ENCODE measurements at places on chromosomes 2 and 18.

- no peak for DNase-seq
Observed at GRCh38 chr18:32010124-32010721, 8.4 kb upstream of the RNF125 start.

- no peak for DNase-seq
Observed at GRCh38 chr2:201918616-201919307, 112.4 kb downstream of the CDK15 start.

- no peak for DNase-seq
Observed at GRCh38 chr2:231191896-231192872, 6.2 kb upstream of the ARMC9 start.

- no peak for DNase-seq
Observed at GRCh38 chr18:24731981-24732380, 271.5 kb downstream of the HRH4 start.

DNA sequence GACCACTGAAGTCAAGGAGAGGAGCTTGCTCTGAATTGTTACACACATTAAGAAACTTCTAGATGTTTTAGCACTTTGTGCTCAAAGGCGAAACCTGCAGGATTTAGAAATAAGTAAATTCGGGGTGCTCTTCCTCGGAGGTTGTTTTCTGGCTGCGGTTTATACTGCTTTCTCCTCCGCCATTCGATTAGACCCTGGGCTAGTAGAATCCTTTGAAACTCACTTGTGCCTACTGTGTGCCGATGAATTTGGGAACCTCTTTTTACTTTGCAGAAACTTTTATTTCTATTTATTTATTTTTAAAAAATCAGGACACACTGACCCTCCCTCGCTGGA is 3.5 kb downstream of the MEIS1 start:
- no peak for DNase-seq

- no peak for DNase-seq
Observed at GRCh38 chr2:68222287-68222686, 30.0 kb downstream of the PPP3R1 start.

DNA sequence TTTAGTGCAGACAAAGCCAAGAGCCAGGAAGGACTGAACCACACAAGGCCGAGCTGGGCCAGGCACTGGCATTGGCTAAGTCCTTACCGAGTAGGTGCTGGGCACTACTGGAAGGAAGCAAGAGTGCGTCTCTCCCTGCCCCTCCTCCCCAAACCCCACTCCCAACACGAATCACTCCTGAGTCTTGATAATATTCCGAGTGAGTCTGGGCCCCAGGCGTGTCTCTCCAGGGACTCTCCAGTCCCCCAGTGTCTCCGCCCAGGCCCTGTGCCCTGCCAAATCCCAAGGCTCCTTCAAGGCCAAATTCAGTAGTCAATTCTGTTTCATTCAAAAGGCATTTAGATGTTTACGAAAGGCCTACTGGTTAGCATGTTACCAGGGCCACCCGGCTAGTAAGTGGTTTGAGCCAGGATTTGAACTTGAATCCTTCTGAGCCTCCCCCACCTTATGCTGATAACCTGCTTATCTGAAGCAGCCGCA is 82.8 kb downstream of the GLI2 start:
- no peak for DNase-seq

GRCh38 chr18:13446610-13447461 is 228.3 kb downstream of the LDLRAD4 start:
- no peak for DNase-seq

GRCh38 chr2:24329700-24330099 is 30.6 kb downstream of the ITSN2 start:
- DNase-seq: no peak

- DNase-seq: no peak
Observed at GRCh38 chr18:47543080-47543479, 291.6 kb upstream of the SKOR2 start.

GRCh38 chr2:170966648-170967396 is 37.8 kb downstream of the GORASP2 start:
- no peak for DNase-seq

DNA sequence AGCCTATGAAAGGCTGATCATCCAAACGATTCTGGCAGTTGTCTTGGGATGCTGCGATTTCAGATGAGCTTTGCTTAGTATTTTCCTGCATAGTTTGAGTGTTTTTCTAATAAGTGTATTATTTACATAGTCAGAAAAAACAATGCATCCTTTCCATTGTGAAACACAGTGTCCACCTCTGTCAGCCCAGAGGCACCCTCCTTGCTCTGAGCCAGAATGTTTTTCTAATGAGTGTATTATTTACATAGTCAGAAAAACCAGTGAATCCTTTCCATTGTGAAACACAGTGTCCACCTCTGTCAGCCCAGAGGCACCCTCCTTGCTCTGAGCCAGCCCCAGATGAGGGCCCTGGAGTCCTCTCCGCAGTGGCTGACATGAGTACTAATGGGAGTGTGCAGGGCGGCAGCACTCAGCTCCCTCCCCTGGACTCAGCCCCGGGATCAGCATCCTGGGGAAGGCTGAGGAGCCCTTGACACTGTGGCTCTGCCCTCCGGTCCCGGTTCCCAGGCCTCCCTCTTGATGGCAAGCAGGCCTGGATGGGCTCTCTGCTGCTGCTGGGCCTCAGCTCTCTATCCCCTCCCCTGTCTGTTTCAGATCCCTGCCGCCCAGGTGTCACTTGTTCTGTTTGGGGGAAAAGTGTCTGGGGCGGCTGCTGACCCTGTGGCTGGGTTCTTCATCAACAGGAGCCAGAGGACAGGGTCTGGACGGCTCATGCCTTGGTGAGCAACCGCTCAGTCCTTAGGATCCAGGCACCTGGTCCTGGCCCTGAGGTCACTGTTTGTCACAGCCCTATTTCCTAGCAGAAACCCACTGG is 5.9 kb downstream of the MFSD2B start:
- no peak for DNase-seq

- no peak for DNase-seq
Observed at GRCh38 chr2:176639671-176640070, 370.4 kb downstream of the MTX2 start.

- no peak for DNase-seq
Observed at GRCh38 chr2:11770531-11771188, 24.2 kb downstream of the LPIN1 start.

DNA sequence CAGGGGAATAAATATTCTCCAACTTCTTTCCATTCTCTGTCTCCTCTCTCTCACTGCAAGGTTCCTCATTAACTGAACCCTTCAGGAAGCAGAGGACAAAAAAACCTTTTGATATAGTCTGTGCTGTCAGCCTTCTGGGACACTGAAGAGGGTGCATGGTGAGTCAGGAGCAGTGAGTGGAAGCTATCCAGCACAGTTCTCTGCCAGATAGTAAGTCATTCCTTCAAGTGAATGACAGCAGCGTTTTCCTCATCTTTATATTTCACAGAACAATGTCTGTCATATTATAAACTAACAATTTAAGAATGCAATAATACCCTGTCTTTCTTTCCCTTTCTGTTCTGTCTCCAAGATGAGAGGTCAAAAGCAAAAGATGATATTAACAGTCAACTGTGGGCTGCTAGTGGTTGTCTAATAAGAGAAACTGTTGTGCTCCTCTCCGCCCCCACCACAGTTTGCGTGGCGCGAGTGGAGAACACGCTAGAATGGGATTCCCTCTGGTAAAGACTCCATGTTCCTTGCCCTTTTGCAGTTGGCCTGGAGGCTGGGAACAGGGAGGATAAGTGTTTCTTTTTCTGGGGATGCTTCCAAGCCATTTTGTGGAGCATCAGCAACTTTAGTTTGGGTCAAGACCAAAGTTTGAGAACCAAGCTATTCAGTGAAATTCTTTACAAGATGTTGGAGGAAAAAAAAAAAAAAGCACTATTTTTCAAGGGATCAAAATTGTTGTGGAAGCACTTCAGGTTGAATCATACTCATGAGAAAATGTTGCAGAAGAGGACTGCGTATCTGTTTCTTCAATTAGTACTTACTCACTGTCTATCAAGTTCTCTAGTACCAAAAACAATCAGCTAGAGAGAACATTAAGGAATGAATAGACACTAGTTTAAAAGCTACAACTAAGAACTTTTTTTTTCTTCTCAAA is 430.2 kb downstream of the SETBP1 start:
- no peak for DNase-seq

DNA sequence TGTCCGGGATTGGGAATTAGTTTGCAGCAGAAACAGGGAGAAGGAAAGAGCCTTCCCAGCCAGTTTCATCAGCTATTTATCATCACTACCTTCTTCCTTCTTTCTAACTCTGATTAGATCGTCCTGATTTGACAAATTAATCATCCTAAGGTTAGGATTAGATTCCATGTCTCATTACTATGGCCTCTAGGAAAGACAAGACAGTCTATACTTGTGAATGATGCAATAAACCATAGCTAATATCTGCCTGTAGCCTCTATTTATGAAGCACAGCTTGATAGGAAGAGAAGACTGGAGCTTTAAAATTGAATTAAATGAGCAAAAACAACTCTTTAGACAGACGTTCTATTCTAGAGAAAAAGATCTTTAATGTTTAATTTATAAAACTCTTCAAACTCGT is 25.2 kb upstream of the FRZB start:
- DNase-seq: no peak

GRCh38 chr2:233350708-233351107 is 3.6 kb upstream of the DGKD start:
- DNase-seq: no peak

- DNase-seq: no peak
Observed at GRCh38 chr2:45950606-45951005, 299.1 kb downstream of the PRKCE start.

- DNase-seq: no peak
Observed at GRCh38 chr2:3741396-3741795, 38.0 kb downstream of the DCDC2C start.

GRCh38 chr2:162091325-162092007 is 17.5 kb upstream of the DPP4 start:
- DNase-seq: no peak

DNA sequence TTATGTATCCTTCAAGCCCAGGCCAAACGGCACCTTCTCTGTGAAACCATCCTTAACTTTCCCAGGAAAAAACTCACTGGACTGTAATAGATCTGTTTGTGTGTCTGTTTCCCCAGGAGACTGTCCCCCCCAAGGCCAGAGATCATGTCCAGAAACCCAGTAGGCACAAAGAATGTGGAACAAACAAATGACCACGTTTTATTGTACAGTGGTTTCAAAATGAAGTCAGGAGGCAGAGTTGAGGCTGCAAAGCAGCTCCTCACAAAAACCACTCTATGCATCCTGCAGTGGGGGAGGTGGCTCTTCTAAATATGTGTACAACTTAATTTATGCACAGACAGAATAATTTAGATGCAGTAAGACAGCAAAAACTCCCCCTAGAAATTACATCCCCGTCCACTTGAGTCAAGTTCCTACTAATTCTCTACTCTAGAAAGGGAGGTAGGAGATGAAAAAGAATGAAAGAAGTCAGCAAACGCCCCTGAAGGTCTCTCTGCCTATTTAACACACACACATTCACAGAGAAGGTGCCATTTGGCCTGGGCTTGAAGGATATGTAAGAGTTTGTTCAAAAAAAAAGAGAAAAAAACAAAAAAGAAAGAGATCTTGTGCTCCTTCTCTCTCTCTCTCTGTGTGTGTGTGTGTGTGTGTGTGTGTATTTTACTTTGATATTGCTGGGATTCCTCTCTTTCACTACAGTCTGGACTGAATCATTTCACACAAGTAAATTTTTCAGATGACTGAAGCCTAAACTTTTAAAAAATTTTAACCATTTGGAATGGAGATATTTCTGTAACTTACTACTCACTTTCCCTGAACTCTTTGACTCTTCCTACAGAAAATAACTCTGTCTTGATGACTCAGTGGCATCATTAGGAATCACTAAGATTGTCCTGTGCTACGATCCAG is 19.5 kb downstream of the BCL2 start:
- DNase-seq: no peak

DNA sequence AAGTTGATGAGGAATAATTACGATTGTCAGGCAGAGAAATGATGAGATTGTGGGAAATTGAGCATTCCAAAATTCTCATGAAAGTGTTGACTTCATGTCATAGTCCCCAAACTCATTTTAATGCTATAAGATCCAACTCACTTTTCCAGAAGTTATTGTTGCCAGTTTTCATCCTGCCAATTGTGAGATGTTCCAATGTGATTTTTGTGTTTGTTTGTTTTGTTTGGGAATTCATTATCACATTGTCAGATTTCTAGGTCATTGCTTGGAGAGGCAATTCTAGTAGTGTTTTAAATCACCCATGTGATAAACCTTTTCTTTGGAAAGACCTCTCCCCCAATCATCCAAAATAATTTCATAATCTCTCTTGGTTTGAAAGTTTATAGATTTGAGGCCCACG is 86.0 kb upstream of the ACVR2A start:
- DNase-seq: no peak

GRCh38 chr2:191025135-191025534 is 11.2 kb upstream of the STAT1 start:
- DNase-seq: no peak

DNA sequence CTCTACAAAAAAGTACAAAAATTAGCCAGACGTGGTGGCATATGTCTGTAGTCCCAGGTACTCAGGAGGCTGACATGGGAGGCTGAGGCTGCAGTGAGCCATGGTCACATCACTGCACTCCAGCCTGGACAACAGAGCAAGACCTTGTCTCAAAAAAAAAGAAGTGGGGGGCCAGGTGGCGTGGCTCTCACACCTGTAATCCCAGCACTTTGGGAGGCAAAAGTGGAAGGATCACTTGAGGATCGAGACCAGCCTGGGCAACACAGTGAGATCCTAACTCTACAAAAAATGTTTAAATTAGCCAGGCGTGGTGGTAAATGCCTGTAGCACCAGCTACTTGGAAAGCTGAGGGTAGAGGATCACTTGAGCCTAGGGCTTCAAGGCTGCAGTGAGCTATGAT is 23.1 kb downstream of the KCNG3 start:
- no peak for DNase-seq

- DNase-seq: no peak
Observed at GRCh38 chr18:26470011-26470637, 78.2 kb downstream of the KCTD1 start.

DNA sequence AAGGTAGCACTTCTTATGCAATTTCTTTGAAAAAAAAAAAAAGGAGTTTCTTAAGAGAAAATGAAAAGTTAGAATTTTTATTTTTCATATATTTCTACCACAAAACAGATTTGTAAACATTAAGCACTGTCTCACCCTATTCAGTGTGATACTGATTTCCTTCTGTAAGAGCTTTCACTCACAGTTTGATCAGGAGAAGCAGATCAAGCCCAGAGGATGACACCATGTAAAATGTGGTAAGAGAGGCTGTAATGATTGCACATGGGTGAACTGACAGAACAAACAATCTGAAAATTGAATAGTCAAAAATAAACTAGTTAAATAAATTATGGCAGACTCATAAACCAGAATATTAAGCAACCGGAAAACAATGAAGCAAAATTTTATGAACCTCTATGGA is 54.5 kb downstream of the MEMO1 start:
- DNase-seq: no peak

DNA sequence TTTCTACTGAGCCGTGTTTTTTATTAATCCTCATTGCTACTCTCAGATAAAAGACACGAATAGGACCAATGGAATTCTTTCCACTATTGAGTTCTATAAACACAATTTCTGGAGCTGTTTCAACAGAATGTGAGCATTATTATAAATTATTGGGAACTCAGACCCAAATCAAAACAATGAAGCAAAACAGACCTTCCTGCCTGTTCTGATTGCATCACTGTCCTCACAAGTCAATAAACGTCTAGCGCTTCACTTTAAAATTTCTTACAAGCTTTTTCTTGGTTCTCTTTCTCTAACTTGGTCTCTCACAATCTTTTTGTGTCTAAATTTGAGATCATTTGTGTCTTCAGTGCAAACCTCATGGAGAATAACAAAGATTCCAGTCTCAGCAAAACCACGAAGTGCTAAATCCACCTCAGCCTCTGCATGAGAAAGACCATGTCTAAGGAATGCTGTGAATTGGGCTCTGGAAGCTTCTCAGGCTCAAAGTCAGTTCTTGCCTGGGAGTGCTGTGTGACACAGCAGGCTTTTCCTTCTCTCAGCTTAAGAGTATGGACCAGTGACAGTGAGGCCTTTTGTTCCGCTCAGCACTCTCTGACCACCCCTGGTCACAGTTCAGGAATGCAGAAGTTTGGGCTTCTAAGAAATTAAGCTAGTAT is 22.8 kb downstream of the ARHGAP28 start:
- no peak for DNase-seq

Measured in stimulated activated CD4-positive, alpha-beta T cell treated with anti-CD3 and anti-CD28 coated beads, Interleukin-1b, Interleukin-23, amount 100 ng/mL, for 24 hours (primary cell).